ENCODE measurements at places on chromosomes 12 and 14.

- peak; percentile 59 for DNase-seq
Measured at GRCh38 chr14:53295985-53296582, 143.0 kb upstream of the DDHD1 start.

- DNase-seq: no peak
Measured at GRCh38 chr14:35576856-35577255, 42.9 kb downstream of the INSM2 start.

- no peak for DNase-seq
Measured at GRCh38 chr14:37027188-37027824, 145.1 kb downstream of the SLC25A21 start.

DNA sequence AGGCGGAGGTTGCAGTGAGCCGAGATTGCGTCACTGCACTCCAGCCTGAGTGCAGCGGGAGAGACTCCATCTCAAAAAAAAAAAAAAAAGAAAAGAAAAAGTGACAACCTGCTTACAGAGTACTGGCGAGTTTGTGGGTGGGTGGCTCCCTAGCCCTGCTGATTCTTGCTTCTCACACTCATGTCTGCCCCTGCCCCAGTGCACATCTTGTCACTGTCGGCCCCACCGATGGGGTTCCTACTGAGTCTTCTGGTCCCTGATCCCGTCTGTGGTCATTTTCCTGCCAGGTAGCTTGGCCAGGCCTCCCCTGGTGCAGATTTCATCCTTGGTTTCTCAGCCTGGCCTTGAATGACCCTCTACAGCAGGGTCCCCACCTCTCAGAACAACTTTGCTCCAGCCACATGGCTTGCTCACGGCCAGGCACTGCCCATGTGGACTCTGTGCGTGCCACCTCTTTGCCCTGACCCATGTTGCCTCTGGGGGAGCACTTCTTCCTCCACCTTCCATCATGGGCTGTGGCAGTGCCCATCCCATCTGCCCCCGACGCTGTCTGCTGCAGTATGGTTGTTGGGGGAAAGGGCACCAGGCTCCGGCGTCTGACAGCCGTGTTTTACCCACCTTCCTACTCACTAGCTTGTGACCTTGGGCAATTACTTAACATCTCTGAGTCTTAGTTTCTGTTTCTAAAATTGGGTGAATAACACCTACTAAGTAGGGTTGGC is 2.1 kb upstream of the PTPN6 start:
- peak; percentile 62 for DNase-seq

GRCh38 chr12:80979816-80980215 is 42.1 kb upstream of the LIN7A start:
- DNase-seq: no peak

GRCh38 chr12:28893856-28894255 is 255.2 kb upstream of the FAR2 start:
- DNase-seq: no peak

DNA sequence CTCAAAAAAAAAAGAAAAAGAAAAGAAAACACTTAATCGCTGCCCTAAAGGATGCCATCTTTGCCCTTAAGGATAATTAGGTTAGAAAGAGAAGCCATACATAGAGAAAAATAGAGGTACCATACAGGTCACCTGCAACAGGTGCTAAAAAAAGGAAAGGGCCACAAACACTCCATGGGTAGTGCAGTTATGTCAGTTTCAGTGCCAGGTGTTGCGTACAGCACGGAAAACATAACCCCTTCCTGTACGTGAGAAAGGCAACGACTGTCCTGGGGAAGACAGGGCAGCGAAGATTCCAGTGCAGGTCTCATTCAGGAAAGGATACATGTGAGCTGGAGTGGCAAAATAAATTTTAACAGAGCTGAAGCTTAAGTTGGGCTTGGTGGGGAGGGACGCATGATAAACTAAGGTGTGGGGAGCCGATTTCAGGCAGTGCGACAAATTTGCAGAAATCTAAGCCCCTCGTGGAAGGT is 553 bp upstream of the DAZAP2 start:
- peak; percentile 21 for DNase-seq

GRCh38 chr12:88579601-88580050 is 645 bp downstream of the KITLG start:
- no peak for DNase-seq

- no peak for DNase-seq
Measured at GRCh38 chr14:36221112-36221511, 44.6 kb upstream of the PTCSC3 start.

- no peak for DNase-seq
Measured at GRCh38 chr14:56115334-56115870, 2.8 kb upstream of the PELI2 start.

All from CD4-positive, alpha-beta T cell treated with Interleukin-4 for 4 hours (primary cell).